ENCODE measurements at places on chromosomes 7 and 10. TPM values are rescaled to one million over a fixed set of nuclear protein-coding genes. Genes with fewer than 3 reads are reported as not detected.
A peak's percentile ranks its signal among the peaks of the same experiment; 100 is the strongest.

GRCh38 chr10:110212119-110213006, 5.0 kb downstream of the MXI1 start:
- DNase-seq, result no peak

GRCh38 chr7:123711832-123712293, 36.9 kb downstream of the WASL start:
- no peak for DNase-seq

- no peak for DNase-seq
Measured at GRCh38 chr7:46424934-46425333, 503.9 kb upstream of the IGFBP3 start.

DNA sequence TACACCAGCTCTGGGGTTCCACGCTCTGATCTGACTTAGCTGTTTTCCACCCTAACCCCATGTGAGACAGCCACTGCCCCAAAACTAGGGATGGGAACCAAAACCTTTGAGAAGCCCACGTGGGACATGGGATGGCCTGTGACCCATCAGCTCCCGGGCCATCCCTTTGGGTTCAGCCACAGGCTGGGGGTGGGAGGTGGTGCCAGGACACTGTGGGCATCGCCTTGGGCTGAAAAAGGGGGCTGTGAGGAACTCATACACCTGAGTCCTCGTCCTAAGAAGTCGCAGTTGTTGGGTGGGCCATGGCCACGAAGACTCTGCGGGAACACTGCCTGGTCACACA, 379.1 kb downstream of the DNAJB6 start:
- no peak for DNase-seq

DNA sequence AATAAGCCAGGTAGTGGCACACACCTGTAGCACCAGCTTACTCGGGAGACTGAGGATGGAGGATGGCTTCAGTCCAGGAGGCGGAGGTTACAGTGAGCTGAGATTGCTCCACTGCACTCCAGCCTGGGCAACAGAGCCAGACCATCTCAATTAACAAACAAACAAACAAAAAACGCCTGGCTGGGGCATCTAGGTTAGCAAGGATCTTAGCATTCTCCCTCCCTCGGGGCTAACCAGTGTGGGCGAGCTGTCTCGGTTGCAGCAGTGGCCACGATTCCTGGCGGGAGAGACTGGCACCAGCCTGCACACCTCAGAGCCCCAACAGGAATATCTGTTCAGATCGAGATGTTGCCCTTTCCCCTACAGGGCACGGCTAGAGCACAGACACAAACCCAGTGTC, 91.3 kb upstream of the KCTD7 start:
- no peak for DNase-seq

DNA sequence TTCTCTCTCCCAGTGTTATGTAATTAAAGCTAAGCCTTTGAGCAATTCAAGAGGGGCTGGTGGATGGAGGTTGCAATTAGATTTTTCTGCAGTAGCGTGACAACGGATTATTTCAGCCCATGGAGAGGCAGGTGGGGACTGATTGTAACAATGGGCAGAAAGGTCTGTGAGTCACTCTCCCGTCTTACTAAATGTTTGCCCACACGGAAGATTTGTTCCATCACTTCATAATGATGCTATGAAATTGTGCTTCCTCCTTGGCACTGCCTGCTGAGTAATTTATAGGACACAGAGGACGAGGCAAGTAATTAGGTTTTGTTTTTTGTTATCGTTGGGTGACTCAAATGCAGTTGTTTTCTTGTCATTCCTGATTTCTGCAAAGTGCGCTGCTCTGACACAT, 594.5 kb upstream of the DPP6 start:
- DNase-seq, result no peak

GRCh38 chr7:18846765-18847215, 270.6 kb downstream of the TWIST1 start:
- DNase-seq, result no peak

DNA sequence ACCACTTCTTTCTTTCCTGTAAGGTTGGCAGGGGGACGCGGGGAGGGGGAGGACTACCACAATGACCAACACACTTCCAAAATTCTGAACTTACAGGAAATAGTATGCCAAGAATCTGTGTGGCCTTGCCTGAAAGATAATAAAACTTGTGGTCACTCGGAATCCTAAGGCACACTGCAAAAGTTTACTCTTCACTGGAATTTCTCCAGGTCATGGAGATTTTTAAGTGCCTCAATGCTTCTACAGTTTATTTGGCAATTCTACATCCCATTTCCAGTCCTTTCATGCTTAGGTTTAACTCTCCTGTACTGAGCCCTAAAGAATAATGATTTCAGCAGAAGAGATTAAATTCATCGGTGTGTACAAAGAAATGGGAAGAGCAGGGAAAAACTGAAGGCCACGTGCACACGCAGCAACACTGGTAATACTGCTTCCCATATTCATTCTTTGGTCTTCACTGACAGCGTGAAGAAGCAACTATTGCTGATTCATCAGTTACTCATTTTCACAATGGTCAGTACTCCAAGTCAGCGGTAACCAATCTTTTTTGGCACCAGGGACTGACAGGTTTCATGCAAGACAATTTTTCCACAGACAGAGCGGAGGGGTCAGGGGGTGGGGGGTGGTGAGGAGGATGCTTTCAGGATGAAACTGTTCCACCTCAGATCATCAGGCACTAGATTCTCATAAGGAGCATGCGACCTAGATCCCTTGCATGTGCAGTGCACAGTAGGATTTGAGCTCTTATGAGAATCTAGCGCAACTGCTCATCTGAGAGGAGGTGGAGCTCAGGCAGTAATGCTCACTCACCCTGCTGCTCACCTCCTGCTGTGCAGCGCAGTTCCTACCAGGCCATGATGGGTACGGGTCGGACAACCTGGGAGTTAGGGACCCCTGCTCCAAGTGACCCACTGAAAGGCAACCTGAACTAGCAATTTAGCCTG, 9.8 kb downstream of the LARP4B start:
- DNase-seq, result no peak

The CREB5 gene
- 10.9 TPM for total RNA-seq

The SOSTDC1 gene
- total RNA-seq, result 5.0 TPM

The HKDC1 gene
- 0.92 TPM for total RNA-seq

GRCh38 chr10:72472306-72472705, 117.6 kb upstream of the DNAJB12 start:
- no peak for DNase-seq

- DNase-seq, result no peak
Measured at GRCh38 chr7:132083537-132084123, 492.6 kb downstream of the PLXNA4 start.

- DNase-seq, result peak; percentile 66
Measured at GRCh38 chr10:103772096-103772845, 83.1 kb downstream of the SH3PXD2A start.

The CNPY1 gene
- total RNA-seq, result not detected

DNA sequence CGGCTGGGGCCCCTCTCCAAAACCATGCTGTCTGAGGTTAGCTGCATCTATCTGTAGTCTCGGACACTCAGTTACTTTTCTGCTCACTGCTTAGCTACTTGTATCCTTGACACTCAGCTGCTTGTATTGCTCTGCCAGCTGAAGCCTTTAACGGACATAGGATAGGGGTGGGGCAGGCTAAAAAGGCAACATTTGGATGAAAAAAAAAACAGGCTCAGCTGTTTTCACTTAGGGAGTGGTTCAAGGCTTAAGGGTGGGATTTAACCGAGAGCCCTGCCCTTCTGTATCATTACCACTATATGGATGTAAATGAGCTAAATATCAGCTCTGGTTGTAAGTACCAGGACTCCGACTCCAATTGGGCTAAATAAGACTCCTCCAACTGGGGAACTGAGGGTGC, 28.6 kb downstream of the LSMEM1 start:
- DNase-seq, result no peak

DNA sequence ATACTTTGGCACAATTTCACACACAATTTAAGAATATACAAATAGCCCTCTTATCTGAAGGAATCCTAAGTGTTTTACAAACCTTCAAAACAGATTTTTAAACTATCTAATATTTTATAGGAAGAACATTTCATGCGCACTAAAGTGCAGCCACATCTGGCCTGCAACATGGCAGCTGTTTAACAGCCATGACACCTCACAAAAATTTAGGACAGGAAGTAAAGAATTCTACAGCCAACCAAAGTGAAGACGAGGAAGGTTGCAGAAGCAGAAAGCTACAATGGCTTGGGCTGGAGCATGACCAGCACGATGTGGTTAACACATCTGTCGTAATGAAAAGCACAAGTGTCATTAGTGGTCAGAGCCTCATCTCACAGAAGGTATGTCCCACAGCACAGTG, 238.1 kb downstream of the HPSE2 start:
- DNase-seq, result no peak

GRCh38 chr10:71868192-71868697, 17.2 kb upstream of the PSAP start:
- DNase-seq, result no peak

The VSTM4 gene
- 10.4 TPM for total RNA-seq

DNA sequence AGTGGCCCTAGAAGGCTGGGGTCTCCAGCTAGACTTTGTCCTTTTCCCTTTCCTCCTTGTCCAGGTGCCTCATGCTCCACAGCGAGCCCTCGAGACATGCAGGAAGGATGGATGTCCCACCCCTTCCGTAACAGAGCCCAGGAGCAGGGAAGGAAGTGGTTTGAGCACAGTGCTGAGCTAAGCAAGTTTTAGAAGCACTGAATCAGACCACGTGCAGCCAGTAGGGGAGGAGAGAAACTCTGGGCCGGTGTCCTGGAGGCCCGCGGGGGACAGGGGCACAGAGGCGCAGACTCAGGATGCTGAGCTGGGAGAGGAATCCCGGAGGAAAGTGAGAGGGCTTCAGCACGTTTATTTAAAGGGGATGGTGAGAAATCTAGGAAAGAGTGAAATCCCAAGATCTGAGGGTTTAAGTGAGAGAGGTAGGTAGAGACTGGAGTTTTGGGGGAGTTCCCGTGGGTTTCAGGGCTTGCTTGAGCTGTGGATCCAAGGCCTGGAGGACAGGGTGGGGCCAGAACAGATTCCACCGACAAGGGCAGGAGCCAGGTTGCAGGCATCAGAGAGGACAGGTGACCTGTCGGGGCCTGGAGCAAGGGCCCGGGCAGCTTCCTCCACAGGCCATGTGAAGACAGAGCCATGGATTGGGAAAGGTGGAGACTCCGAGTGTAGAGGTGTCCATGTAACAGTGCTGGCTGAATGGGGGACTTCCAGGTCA, 4.4 kb upstream of the IRF5 start:
- no peak for DNase-seq

GRCh38 chr10:125006188-125006680, 64.3 kb downstream of the ZRANB1 start:
- DNase-seq, result peak; percentile 33

The ELAPOR2 gene
- 60.6 TPM for total RNA-seq

The H2BK1 gene
- 1.5 TPM for total RNA-seq

GRCh38 chr10:72243822-72244437, 27.9 kb upstream of the ASCC1 start:
- DNase-seq, result no peak

GRCh38 chr7:44072364-44073231, 7.2 kb upstream of the PGAM2 start:
- DNase-seq, result peak; percentile 54

- no peak for DNase-seq
Measured at GRCh38 chr7:105493923-105494315, 28.2 kb downstream of the PUS7 start.

DNA sequence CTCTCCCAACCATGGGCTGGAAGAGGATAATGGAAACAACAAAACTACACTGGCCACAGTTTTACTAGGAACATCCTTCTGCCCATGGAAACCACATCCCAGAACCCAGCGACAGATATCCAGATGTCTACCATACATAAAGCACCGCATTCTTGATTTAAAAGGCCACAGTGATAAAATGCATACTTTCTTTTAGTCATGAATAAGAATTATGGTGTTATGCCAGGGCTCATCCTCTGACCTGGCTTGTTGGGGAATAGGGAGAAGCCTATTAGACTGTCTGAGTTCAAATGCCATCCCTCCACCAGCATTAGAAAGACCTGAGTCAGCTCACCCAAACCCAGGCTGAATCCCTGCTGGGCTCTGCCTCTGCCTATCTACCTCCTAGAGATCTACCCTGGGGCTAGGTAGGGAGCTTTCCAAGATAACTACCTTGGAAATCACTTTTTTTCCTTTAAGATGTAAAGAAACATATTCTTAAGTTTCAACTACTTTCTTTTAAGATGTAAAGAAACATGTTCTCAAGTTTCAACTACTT, 5.2 kb downstream of the ABCA13 start:
- no peak for DNase-seq

DNA sequence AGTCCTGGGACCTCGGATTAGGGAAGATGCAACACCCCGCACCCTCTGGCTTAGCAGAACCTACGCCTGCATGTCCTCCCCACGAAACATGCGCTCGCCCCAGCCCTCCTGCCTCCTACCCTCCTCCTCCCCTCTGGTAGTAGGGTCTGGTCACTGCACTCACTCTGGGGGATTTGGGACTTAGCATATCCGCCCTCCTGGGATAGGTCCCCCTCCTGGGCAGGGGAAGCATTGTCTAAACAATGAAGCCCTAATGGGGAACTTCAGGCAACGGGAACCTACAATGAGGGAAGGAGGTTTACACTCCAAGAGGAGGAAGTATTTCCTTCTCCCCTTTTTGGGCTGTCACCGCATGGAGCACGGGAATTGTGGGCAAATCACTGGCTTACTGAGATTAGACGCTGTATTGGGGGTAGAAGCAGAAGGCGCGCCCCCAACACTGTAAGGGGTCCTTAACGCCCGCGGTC, 892 bp downstream of the CRHR2 start:
- DNase-seq, result no peak

DNA sequence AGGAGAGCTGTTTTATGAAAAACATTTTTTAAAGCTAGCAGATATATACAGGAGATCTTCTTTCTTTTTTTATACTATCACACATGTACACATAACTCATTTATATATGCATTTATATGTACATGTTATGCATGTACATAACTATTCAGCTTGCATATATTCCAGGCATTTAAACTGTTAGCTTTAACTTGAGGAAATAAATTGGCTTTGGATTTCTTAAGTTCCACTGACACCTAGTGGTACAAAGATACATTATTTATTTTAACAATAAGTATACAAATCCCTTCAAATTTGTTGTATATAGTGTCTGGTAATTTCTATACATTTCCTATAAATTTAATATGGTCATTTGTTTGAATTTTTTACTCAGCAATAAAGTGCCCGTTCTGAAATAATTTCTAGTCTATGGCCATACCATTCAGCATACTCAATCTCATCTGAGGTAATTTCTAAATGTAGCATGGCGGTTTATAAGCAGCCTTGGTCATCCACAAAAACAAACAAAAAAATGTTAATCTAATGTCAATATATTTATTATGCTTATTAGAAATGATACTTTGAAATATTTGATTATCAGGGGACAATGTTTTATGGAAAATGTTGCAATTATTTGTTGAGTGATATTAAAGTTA, 11.6 kb downstream of the ZDHHC6 start:
- DNase-seq, result no peak

All from dorsolateral prefrontal cortex (tissue), 122 donors.